ENCODE measurements at places on chromosomes 6 and 20.

DNA sequence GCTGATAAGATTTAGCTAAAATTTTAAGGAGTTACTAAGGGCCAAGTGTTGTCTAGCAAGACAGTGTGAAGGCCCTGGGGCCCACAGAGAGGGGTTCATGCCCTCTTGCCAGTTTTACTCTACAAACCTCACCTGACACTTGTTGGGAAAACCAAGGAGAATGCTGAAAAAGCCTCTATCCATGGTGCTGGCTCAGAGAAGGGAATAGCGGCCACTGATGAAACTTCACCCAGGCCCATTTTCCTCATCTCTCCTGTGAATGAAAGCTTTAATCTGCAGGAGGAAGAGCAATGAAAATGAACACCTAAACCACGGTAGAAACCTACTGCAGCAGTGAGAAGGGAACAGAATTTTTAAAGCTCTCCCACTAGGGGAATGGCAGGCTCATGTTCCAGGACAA is 317.3 kb upstream of the CNR1 start:
- no peak for DNase-seq

- no peak for DNase-seq
Observed at GRCh38 chr6:43840490-43841218, 70.6 kb downstream of the VEGFA start.

- DNase-seq = no peak
Observed at GRCh38 chr20:24834310-24834709, 114.8 kb upstream of the CST7 start.

DNA sequence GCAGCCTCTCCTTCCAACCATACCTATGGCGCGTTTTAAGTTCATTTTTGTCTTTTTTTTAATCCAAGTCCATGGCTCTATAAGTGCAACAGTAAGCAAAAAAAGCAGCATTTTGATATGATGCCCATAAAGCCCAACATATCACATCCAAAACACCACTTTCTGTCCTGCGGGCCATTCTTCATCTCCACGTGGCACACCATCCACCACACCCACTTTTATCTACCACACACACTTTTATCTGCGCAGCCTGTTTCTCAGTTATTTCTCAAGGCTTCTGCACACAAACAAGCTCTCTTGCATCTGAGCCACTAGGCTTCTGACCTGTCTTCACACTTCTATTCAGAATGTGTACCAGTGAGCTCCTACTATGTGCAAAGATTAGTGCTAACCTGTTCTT is 5.3 kb downstream of the GCLC start:
- no peak for DNase-seq

DNA sequence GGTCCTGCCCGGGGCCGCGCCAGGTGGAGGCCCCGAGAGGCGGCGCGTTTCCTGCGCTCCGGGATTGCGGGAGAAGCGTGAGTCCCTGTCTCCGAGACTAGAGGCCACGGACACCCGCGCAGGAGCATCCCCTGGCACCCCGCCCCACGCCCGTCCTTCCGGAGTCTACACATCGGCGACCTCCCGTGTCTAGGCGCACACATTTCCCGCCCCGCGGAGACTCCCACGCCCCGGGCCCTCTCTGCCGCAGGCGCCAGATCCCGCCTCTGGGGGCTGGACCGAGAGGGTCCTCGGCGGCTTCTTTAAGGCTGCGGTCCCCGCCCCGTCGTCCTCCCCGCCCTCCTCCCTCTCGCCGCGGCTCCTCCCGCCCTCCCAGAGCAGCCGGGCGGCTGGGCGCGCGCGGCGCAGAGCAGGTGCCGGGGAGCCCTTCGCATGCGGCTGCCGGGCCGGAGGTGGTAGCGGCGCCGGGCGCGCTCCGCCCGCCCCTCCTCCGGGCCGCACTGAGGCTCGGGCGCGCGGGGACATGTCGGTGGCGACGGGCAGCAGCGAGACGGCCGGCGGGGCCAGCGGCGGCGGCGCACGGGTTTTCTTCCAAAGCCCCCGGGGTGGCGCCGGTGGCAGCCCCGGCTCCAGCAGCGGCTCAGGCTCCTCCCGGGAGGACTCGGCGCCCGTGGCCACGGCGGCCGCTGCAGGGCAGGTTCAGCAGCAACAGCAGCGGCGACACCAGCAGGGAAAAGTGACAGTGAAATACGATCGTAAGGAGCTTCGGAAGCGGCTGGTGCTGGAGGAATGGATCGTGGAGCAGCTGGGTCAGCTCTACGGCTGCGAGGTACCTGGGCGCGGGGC is at the start of gene PPP1R14C:
Gene PPP1R14C (plus strand): TSS at position 375 of the 846 bp plus-strand sequence. CDS start 149 bp downstream, at position 524.
- no peak for DNase-seq

DNA sequence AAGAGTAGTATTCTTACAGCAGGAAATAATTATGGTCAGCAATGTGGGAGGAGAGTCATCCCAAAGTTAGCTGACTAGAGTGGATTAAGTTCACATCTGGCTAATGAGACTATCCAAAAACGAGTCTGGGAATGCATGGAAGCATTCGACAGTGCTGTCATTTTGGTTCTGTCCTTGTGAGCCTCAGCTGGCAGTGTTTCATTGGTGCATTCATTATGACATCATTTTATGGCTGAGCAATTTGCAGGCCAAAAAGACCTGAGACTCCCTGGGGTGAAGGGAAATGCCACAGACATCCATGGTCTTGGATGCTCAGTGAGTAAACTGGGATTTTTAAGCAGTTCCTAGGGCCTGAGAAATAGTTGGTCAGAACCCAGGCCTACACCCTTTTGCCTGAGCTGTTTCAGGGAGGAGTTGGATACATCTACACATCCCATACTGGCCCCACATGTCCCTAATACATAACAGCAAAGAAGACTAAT is 196.4 kb upstream of the CCN2 start:
- DNase-seq = no peak

GRCh38 chr6:162538643-162539064 is 188.9 kb downstream of the PRKN start:
- DNase-seq = no peak

- no peak for DNase-seq
Observed at GRCh38 chr20:46954490-46955038, 59.9 kb downstream of the EYA2 start.

DNA sequence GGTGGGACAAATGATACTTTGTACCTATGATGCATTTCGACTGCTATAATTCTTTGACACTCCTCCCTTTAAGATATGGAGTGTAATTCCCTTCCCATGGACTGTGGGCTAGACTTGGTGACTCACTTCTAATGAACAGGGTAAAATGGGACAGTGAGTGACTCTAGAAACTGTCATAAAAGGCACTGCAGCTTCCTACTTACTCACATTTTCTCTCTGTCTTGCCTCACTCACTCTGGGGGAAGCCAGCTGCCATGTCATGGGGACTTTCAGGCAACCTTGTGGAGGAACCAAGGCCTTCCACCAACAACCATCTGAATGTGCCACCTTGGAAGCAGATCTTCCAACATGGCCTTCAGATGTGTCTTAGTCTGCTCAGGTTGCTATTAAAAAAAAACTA is 12.9 kb upstream of the GFOD1 start:
- DNase-seq = no peak

GRCh38 chr20:35461620-35462019 is 6.2 kb downstream of the CEP250 start:
- no peak for DNase-seq

GRCh38 chr20:48690888-48691287 is 136.9 kb downstream of the PREX1 start:
- DNase-seq = no peak

Measured in T-helper 2 cell (primary cell).